ENCODE measurements at places on chromosomes 3 and 15.

GRCh38 chr15:71596672-71597071 is 213.7 kb upstream of the NR2E3 start:
- DNase-seq, result no peak

- DNase-seq, result no peak
Measured at GRCh38 chr3:100766069-100766468, 56.8 kb downstream of the TFG start.

DNA sequence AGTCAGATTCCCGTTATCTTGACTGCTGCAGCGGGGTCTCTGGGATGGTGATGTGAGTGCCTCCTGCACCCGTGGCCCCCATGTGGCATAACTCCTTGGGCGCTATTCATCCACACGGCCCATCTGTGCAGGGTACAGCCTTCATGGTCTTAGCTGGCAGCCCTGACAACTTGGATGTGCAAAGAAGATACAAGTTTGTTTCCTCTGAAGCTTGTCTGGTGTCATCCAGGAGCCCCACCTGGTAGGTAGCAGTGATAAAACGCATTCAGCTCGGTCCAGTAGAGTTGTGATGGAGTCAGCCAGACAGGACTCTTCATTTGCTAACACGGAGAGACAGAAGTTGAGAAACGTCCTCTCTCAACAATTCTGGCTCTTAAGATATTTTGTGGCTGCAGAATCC is 53.3 kb downstream of the CORO2B start:
- no peak for DNase-seq

GRCh38 chr15:63020759-63021430 is 21.7 kb upstream of the TPM1 start:
- no peak for DNase-seq

- DNase-seq, result no peak
Measured at GRCh38 chr15:48644467-48644826, 1.1 kb downstream of the FBN1 start.

- no peak for DNase-seq
Measured at GRCh38 chr3:134419214-134419959, 45.1 kb upstream of the AMOTL2 start.

DNA sequence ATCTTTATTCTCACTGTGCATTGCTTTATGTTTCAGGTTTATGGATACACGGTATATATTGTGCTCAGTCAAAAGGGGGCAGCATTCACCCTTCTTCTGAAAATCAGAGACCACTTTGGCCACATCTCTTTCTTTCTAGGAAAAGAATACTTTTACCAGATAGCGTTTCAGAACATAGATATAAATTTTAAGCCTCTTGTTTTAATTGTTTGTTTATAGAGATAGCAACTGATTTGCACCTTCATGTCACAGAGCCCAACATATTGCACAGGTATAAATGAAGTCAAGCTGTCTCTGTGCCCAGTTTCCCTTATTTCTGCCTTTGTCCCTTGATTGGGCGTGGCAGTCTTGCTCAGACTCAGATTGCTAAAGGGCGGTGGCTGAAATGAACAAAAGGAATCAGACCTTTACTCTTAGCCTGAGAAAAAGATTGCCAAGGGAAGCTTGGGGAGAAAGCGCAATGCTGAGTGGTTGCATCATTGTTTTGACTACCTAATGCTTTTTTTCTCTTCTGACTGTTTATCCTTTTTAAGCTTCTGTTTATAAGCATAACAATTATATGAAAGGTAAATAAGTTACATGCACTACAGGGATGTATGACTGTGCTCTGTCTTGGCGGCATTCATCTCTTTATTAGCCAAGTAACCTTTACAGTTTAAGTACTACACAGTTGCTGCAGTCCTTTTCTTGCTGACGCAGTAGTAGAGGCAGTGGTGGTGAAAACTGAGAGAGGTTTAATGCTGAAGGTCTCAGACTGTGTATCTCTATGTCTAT is 70.8 kb upstream of the ZBTB20 start:
- peak; percentile 40 for DNase-seq

DNA sequence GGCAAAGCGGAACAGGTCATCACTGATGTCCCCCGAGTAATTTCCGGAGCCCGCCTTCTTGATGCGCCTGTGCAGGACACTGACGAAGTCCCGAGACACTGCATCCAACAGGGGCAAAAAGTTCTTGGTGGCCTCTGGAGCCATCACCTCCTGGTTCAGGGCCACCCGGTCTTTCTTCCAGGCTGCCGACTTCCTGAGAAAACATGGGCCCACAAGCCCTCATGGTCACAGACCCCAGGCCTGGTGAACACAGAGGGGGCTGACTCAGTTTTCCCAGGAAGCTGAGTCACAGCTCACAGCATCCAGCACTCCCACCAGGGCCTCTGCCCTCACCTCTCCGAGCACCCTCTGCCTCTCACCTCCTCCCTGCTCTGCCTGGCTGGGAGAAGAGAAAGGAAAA is 22.4 kb downstream of the CYP11A1 start:
- peak; percentile 32 for DNase-seq

DNA sequence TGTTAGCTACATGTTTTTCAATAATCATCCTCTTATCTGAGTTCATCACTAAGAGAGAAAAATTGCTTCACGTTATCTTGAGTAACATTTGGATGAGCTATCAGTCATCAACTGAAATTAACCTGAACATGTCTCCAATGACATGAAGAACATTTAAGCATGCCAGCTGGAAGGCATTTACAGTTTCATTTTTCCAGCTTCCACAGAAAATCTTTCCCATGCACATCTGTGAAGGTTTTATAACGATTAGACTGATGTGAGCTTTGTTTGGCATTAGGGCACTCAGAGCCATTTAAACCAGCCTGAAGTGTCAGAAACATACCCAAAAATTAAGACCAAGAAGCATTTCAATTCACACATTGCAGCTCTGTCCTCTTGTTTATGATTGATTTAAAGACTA is 235.8 kb upstream of the ARHGEF26 start:
- no peak for DNase-seq

DNA sequence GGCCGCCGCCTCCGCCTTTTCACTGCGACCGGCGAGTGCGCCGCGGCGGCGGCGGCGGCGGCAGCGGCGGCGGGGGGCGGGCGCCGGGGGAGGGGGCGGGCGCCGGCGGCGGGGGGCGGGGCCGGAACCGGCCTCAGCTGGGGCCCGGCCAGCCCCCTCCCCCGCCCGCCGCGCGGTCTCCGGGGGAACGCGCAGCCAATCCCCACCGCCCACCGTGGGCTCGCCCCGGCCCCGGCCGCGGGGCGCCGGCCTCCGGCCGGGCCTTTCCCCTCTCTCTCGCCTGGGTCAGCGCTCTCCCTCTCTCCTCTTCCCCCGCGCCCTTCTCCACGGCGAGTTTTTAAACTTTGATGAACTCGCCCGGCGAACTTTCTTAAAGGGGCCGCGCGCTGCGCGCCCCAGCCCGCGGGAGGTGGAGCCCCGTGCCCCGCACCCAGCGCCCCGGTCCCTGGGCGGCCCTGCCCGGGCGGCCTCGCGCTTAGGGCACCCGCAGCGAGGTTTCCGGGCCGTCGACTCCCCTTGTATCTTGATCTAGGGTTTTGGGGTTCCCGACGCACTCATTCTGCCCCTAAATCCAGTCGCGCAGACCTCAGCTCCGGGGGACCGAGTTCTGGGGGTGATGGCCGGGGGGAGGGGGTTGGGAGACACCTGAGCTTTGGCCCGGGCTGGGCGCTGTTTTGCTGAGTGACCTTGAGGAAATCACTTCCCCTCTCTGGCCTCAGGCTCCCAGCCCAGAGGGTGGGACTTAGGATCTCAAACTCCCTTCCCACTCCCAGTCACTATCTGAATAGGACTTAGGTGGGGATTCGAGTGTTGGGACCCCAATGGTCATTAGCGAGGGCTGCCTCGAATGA is at the start of gene RBPMS2:
Gene RBPMS2, minus strand, starts transcription at position 39 of the 851 bp plus-strand sequence. CDS start 270 bp downstream, outside the sequence.
- peak; percentile 83 for DNase-seq

- no peak for DNase-seq
Measured at GRCh38 chr3:155230382-155230781, 63.1 kb downstream of the STRIT1 start.

GRCh38 chr15:91953432-91953831 is 99.9 kb downstream of the SLCO3A1 start:
- DNase-seq, result no peak
